ENCODE measurements at places on chromosomes 2 and 18. TPM values are rescaled to one million over a fixed set of nuclear protein-coding genes. Genes with fewer than 3 reads are reported as not detected.

The CCDC178 gene
- not detected for total RNA-seq

- no peaks in the 10 kb centered on the region for H3K4me1 ChIP-seq
- H3K4me3 ChIP-seq = no peak overlapping the region
- peaks cover 10% of the 10 kb centered on the region for H3K36me3 ChIP-seq
- no peaks in the 10 kb centered on the region for H3K27me3 ChIP-seq
- no peak overlapping the region for H3K27ac ChIP-seq
These were observed 62.7 kb downstream of the EPB41L5 start for GRCh38 chr2:120075545-120075944.

GRCh38 chr2:27164960-27165763 lies 16.4 kb downstream of the TCF23 start:
- peaks cover 4% of the 10 kb centered on the region for H3K4me1 ChIP-seq
- no peak overlapping the region for H3K4me3 ChIP-seq
- H3K36me3 ChIP-seq = no peaks in the 10 kb centered on the region
- H3K27me3 ChIP-seq = peaks cover 3% of the 10 kb centered on the region
- no peak for DNase-seq

- no peak overlapping the region for H3K27ac ChIP-seq
- H3K36me3 ChIP-seq = no peaks in the 10 kb centered on the region
- no peaks in the 10 kb centered on the region for H3K4me1 ChIP-seq
- no peaks in the 10 kb centered on the region for H3K27me3 ChIP-seq
- no peak overlapping the region for H3K4me3 ChIP-seq
- peak; percentile 21 for DNase-seq
These were observed 4.2 kb upstream of the ROCK1 start for GRCh38 chr18:21115519-21116411.

GRCh38 chr18:43350176-43350575 lies 72.9 kb upstream of the SYT4 start:
- H3K36me3 ChIP-seq = no peaks in the 10 kb centered on the region
- H3K4me1 ChIP-seq = no peaks in the 10 kb centered on the region
- no peak for DNase-seq
- H3K27me3 ChIP-seq = no peaks in the 10 kb centered on the region

- DNase-seq = no peak
- no peaks in the 10 kb centered on the region for H3K36me3 ChIP-seq
- peaks cover 44% of the 10 kb centered on the region for H3K27me3 ChIP-seq
These were observed 99.7 kb downstream of the INHBB start for GRCh38 chr2:120445449-120446143.

- no peak overlapping the region for H3K4me3 ChIP-seq
- H3K27ac ChIP-seq = no peak overlapping the region
- peak; percentile 53 for DNase-seq
- no peaks in the 10 kb centered on the region for H3K4me1 ChIP-seq
These were observed 45.3 kb upstream of the PSME4 start for GRCh38 chr2:54015798-54016699.

GRCh38 chr2:7044253-7045250 lies 127.3 kb downstream of the RNF144A start:
- DNase-seq = peak; percentile 49
- no peaks in the 10 kb centered on the region for H3K27me3 ChIP-seq
- H3K4me1 ChIP-seq = no peaks in the 10 kb centered on the region

Data from cardiac muscle cell (in vitro differentiated cells and primary cell).